T-helper 9 cell (primary cell): ENCODE measurements at places on chromosomes 7 and 10.

- DNase-seq: peak; percentile 15
These were observed 72.6 kb upstream of the PDLIM1 start for GRCh38 chr10:95363303-95363912.

GRCh38 chr10:114311023-114311422, 72.0 kb downstream of the VWA2 start:
- no peak for DNase-seq

GRCh38 chr7:105718511-105718925, 137.2 kb upstream of the EFCAB10 start:
- no peak for DNase-seq

- no peak for DNase-seq
These were observed 53.4 kb downstream of the FOXL3 start for GRCh38 chr7:343227-343822.

DNA sequence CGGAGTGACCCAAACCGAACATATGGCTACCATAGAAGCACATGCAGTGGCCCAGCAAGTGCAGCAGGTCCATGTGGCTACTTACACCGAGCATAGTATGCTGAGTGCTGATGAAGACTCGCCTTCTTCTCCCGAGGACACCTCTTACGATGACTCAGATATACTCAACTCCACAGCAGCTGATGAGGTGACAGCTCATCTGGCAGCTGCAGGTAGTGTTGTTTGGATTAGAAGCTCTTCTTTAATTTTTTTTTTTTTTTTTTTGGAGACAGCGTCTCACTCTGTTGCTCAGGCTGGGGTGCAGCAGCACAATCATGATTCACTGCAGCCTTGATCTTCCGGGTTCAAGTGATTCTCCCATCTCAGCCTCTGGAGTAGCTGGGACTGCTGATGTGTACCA, 45.8 kb downstream of the NRF1 start:
- DNase-seq: no peak

DNA sequence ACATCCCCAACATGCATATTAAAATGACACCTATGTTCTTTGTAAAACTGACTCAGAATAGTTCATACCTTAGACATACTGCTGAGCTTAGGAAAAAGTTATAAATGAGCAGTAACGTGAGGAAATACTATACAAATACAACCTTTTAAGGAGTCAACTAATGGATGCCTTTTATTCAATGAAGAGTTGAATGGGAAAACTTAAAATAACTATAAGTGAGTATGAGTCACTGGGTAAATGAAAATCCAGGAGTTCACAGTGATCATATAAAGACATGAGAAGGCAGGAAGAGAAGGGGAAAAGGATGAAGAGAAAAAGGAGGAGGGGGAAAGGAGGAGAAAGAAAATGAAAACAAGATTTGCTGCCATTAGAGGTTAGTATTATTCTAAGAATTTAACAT, 157.8 kb upstream of the PCDH15 start:
- no peak for DNase-seq

DNA sequence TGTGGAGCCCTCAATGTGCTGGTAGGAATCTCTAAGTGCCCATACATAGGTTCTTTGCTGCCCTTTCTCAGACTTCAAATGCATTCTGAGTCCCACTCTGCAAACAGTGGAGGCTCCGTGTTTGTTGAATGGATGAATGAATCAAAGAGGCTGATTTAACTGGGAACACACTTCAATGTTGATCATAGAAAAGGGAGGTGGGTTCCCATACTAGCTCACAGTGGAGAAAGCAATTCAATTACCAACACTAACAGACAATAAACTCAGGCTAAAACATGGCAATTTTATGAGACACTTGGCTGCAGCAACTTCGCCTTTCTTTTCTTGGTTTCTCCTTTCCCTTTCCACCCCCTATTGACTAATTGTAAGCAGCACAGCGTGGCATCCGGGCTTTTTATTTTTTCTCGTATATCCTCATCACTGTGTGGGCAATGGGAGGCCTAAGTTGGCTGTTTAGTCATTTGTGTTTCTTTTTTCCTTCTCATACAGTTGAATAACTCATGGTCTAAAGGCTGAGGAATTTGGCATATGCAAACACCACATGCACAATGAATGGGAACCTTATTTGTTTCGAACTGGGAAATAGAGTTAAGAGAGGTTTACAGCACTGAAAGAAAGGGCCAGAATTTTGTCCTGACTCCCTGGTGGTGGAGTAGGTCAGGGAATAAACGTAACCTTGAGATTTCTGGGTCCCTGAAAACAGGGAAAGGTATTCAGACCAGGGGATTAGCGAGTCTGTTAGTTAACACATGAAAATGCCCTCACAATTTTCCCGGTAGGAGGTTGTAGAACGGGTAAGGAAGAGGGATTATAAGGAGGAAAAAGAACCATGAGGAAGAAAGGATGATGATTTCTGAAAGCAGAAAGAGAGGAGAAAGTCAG, 858.5 kb downstream of the KCNMA1 start:
- DNase-seq: no peak

DNA sequence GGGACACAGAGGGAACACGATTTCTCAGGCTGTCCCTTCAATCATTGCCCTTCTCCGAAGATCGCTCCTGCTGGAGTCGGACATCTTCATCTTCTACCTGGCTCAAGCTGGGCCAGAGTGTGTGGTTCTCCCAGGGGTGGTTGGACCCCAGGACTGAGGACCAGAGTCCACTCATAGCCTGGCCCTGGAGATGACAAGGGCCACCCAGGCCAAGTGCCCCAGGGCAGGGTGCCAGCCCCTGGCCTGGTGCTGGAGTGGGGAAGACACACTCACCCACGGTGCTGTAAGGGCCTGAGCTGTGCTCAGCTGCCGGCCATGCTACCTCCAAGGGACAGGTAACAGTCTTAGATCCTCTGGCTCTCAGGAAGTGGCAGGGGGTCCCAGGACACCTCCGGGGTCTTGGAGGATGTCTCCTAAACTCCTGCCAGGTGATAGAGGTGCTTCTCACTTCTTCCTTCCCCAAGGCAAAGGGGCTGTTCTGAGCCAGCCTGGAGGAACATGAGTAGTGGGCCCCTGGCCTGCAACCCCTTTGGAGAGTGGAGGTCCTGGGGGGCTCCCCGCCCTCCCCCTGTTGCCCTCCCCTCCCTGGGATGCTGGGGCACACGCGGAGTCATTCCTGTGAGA, 23.3 kb downstream of the TBATA start:
- no peak for DNase-seq

- no peak for DNase-seq
These were observed 304.1 kb upstream of the ZNF32 start for GRCh38 chr10:43952760-43953159.
